ENCODE measurements at places on chromosomes 12 and 14.

- no peak for DNase-seq
These were observed 31.1 kb upstream of the DUSP6 start for GRCh38 chr12:89383235-89384049.

DNA sequence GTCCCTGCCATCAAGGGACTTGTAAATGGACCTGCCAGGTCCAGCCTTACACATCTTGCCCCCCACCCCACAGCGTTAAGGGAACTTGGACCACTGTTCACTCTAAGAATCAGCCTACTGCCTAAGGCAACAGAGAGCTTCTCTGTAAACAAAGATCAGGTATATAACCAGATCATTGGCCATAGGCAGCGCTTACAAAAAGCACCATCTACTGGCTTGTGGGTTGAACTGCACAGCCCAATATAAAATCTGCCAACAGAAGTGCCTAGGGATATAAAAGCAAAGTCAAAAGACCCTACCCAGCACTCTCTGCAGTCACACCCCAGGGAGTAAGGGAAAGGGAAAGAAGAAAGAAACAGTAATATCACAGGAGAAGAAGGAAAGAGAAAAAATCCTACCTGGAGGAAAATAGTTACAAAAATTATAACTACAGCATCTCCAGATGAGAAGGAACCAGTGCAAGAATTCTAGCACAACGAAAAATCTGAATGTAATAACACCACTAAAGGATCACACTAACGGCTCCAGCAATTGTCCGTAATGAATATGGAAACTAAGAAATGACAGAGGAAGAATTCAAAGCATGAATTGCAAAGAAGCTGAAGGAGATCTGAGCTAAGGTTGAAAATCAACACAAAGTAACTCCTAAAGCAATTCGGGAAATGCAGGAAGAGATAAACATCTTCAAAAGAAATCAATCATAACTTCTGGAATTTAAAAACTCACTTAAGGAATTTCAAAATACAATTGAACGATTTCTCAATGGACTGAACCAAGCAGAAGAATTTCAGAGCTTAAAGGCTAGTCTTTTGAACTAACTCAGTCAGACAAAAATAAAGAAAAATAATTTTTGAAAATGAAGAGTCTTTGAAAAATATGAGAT lies 95.2 kb upstream of the PCED1B start:
- DNase-seq = peak; percentile 10

GRCh38 chr12:24894879-24895278 lies 54.0 kb downstream of the BCAT1 start:
- no peak for DNase-seq

DNA sequence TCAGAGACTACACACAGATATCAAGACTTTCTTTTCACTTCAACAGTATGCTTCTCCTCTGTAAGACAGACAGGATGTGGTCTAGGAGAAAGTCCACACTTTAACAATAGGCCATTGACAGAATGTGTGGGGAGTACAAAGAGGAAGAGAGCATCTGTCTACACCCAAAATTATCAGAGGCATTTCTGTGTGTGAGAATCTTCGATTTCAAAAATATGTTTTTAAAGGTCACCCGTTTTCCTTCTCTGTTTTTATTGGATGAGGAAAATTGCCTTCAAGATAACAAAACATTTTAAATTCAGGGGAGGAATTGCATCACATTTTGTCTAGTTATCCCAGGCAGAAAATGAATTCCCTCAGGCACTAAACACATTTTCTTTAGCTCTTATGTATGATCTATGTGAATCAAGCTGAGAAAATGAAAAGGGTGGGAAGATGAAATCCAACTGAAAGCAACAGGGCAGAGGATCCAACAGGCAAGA lies 16.4 kb downstream of the NAV3 start:
- peak; percentile 3 for DNase-seq

GRCh38 chr12:125210104-125210755 lies 145.0 kb downstream of the AACS start:
- no peak for DNase-seq

GRCh38 chr12:119788786-119789185 lies 88.3 kb downstream of the CIT start:
- DNase-seq = no peak

DNA sequence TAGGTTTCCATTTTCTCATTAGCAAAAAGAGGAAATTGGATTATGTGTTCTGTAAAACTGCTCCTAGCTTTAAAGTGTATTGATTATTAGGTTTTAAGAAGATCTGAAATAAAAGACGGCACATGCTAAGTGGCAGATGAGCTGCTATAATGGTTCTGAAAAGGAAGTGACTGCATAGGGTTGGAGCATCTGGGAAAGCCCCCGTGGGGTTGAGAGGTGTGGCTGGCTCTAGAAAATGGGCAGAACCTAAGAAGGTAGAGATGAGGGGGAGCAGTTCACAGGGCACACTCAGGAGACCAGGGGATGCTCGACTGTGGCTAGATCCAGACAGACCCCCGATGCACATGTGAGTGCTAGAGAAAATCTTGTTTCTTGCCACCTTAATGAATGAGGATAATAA lies 1.9 kb downstream of the IFNG-AS1 start:
- DNase-seq = no peak

DNA sequence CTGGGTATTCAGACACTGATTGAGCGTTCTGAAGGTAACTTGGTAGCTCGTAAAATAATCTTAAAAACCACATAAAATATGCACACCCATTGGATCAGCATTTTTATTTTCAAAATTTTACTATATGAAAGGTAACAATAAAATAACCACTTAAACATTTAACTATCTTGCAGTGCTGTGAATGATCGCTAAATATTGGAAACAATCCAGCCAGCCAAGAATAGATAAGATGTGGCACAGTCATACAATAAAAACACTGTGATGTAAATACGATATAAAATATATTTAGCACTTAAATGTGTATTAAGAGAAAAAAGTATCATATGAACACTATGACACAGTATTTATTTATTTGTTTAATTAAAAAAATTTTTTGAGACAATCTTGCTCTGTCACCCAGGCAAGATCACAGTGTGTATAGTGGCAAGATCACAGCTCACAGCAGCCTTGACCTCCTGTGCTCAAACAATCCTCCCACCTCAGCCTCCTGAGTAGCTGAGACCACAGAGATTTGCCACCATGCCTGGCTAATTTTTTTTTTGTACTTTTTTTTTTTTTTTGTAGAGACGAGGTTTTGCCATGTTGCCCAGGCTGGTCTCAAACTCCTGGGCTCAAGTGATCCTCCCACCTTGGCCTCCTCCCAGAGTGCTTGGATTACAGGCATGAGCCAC lies 39.4 kb downstream of the SDR9C7 start:
- no peak for DNase-seq

DNA sequence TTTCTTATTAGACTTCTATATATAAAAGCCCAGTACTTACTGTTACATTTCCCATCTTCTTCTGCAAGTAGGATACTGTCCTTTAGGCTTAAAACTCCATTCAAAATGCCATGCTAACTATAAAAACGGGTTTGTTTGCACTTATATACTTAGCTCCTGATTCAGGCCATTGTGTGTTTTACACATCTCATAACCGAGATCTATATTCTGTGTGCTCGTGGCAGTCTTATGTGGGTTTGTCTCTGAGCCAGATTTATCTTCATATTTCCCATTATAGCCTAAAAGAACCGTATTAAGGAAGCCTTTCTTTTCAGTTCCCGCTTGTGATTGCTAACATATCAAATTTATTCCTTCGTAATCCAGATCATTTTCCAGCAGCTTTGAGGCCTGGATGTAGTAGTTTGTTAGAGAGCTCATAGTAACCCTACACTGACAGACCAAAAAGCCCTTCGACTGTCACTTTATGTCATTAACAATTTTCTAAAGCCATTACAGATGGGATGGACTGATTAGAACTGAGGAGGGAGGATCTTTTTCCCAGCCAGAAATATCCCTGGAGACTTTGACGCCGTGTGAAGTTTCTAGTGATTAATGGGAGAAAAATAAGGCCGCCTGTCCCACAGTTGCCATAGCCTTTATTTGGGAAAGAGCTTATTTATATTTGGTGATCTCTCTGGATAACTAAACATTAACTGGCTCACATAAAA lies 508.5 kb downstream of the FOXG1 start:
- no peak for DNase-seq

DNA sequence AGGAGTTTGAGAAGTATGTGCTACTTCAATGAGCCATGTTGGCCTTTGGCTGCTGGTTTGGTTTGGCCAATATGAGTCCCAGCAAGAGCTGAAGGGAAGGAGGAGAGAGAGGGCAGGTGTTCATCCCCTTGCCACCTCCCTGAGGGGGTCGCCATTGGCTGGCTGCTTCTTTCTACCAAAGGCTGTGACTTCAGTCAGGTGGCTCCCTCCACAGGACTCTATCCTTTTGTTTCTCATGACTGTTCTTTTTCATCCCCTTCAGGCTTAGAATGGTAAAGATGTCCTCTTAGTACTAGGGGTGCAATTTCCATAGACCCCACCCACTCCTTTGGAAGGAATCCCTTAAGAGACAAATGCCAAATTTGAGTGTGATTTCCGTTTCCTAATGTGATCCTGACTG lies 31.2 kb upstream of the OTOGL start:
- DNase-seq = no peak

DNA sequence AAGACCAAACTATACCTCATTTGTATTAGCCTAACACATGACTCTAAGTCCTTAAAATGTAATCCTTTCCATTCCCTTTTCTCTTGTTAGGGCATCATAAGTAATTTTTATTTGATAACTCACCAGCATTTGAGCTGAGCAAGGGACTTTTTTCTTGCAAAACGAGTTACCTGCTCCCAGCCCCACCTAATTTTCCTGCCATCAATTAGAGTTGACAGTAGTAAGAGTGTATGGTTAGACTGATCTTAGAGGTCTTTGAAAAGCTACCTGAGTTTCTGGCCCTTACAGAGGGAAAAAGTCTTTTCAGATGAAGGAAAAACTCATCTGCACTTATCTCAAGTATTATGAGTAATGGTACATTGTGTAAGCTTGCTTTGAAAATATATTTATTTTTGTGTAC lies 33.7 kb upstream of the AMN start:
- DNase-seq = no peak

- no peak for DNase-seq
These were observed 32.9 kb downstream of the TCHP start for GRCh38 chr12:109932878-109933503.

- peak; percentile 54 for DNase-seq
These were observed 37.5 kb downstream of the CCNK start for GRCh38 chr14:99518441-99519346.

DNA sequence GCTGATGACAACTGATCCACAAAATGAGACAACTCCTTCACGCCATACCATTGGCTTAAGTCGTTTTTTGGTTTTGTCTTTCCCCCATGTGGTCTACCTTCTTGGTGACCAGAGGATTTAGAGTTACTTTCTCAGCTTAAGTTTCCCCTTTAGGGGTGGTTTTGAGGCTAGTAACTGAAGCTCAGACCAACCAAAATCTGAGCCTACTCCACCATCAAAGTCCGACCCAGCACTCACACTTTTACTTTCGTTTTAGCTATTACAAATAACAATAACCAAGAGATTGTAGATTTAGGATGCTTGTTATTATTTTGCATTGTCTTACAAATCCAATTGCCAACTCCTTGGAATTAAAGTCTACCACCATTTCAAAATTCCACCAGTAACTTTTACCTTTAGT lies 130.6 kb upstream of the MDM1 start:
- no peak for DNase-seq

DNA sequence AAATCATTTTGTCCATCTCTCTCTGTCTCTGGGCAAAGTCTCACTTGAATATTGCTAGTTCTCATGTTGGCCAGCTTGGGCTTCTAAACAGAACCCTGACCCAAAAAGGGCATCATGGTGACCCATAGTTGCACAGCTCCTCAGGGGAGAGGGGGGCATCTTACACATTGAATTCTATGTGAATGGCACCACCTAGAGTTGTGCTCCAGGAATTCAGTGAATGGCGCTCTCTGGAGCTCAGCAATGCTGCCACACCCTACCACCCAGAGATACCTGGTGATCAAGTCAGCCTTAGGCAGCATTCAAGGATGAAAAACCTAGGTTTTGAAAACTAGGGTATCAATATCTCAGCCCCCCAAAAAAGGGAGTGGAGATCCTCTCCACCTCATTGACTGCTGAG lies 50.6 kb downstream of the SMUG1 start:
- no peak for DNase-seq

DNA sequence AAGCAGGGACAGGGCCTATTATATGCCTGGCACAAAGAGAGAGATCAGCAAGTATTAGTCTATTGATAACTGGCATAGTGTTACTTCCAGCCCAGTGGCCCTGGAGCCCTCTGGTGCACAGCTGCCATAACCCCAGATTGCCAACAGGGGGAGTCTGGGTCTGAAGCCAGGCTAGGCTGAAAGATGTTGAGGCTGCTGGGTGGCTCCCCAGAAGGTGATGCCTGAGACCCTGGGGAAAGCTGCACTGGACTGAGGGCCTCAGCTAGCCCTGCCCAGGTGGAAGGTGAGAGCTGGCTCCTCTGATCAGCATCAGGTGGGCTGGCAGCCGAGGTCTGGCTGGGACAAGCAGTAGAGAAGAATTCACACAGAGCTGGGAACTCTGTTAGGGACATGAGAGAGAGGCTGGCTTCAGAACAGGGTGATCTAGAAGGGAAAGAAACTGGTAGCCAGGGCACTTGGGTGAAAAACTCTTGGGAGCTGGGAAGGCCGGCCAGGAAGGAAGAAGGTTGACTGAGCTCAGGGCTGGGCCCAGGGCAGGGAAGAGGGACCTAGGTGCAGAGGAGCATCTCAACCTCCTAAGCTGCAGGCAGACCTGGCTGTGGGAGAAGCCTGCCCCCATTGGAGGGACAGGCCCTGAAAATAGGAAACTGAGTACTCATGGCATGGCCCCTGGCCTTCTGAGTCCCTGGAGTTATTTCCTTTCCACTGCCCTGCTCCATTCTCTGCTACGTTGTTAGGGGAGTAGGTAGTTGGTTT lies 3.9 kb downstream of the GZMH start:
- DNase-seq = peak; percentile 12

GRCh38 chr12:53004582-53004981 lies 1.7 kb upstream of the EIF4B start:
- DNase-seq = no peak

- DNase-seq = no peak
These were observed 391.7 kb upstream of the TBX3 start for GRCh38 chr12:115075552-115076170.

DNA sequence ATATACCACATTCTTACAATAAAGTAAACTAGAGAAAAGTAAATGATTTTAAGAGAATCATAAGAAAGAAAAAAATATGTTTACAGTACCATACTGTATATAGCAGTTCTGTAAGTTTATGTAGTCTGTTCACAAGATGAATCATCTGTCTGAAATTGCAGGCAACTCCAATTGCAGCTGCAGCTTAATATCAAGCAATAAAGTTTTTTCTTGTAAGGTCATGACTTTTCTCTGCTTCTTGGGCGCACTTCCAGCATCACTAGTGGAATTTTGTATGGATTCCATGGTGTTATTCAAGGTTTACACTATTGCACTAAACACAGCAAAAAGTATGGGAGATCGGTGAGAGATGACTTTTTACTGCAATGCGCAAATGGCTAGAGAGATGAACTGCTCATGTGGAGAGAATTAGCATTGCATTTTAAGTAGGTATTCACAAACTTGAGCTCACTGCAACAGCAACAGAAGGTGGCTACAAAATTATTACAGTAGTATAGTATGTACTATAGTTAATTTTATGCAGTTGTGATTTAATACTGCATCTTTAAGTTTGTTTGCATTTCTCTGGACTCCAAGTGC lies 445.4 kb upstream of the OR4E1 start:
- no peak for DNase-seq
